ENCODE measurements at places on chromosomes 13 and 19.

GRCh38 chr13:28622286-28622685 is 36.6 kb upstream of the POMP start:
- no peak for DNase-seq

GRCh38 chr19:45955905-45956608 is 17.6 kb downstream of the NOVA2 start:
- no peak for DNase-seq

GRCh38 chr19:28367146-28367545 is 845.8 kb downstream of the UQCRFS1 start:
- no peak for DNase-seq

- DNase-seq, result no peak
These were observed 62.3 kb downstream of the ZIC5 start for GRCh38 chr13:99909097-99909835.

GRCh38 chr13:110528911-110529310 is 32.6 kb downstream of the RAB20 start:
- DNase-seq, result no peak

- no peak for DNase-seq
These were observed 27.0 kb downstream of the ZNF20 start for GRCh38 chr19:12113121-12113520.

DNA sequence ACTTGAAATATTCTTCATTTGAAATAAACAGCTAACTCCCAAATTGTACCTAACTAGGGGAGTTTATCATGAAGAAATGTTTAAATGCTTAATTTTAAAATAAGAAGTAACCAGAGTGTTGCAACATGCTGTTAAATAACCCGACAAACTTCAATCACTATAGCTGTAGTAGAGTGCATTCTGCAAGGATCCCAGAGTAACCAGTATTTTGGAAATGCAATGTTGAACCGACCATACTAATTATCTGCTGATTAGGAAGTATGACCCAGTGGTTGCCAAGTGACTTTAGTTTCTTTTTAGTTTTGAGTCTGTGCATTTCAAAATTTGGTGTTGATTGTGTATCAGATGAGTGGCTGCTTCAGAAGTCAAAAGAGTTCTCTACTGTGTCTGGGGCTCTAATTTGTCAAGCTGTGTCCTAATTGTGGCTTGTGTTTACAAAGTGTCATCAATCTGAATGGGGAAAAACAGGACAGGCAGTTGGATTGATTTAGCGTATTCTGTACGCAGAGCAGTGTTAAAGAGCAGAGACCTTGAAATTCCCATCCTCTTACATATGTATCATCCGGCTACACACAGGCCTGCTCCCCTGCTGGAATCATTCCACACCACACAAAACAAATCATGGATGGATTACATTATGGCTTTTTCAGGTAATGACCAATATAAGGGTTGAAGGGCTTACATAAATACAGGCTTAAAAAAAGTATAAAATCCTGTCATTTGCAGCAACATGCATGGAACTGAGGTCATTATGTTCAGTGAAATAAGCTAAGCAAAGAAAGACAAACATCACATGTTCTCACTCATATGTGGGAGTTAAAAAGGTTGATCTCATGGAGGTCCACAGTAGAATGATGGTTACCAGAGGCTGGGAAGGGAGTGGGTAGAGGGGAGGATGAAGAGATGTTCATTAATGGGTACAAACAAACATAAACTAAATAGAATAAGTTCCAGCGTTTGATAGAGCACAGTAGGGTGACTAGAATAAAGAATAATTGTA is 351.5 kb downstream of the KLF12 start:
- no peak for DNase-seq

- DNase-seq, result no peak
These were observed 76.6 kb downstream of the AKAP11 start for GRCh38 chr13:42348576-42348975.

DNA sequence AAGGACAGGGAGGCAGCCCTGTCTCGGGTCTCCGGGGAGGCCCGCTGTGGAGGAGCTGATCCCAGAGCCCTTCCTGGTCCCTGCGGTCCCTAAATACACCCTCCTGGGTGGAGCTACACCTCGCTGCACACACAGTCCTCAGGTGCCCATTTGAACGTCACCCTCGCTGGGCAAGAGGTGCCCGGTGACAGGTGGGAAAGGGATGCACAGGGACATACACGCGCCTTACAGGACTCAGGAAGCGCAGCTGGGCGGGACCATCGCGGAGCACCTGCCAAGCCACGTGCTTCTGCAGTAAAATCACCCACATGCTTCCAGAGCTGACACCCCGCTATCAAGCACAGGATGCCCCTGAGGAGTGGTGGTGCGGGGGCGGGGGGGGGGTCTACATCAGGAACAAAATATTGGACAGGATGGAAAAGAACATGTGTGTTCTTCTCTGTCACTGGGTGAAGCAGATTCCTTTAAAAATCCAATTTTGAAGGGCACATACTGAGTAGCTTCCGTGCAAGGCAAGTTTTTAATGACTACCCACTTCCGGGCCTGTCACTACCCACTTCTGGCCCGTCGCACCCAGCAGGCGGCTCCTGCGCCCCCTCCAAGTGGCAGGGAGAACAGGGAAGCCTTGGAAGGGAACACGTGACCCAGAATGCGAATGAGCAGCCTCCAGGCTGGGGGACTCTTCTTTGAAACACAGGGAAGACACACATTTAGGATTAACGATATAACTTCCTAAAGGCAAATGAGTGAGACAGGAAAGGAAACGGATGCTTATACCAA is 78.9 kb downstream of the COL4A1 start:
- DNase-seq, result peak; percentile 93

DNA sequence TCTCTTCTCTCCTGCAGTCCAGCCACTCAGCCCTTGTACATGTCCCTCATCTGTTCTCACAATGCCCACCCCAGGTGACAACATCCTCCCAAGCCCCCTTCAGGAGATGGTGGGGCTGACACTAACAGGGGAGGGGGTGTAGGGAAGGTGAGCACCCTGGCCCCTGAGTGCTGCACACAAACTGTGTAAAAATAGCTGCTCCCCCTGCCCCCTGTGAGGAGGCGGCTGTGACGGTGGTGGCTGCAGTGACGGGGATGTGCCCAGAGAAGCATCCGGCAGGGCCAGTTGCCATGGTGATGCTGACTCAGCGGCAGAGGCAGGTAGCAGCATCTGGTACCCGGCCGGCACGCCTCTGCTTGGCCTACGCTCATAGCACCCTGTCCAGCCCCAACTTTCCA is 13.0 kb upstream of the JUND start:
- no peak for DNase-seq

Measured in A673 (cell line).